ENCODE measurements at places on chromosomes 11 and 22.

DNA sequence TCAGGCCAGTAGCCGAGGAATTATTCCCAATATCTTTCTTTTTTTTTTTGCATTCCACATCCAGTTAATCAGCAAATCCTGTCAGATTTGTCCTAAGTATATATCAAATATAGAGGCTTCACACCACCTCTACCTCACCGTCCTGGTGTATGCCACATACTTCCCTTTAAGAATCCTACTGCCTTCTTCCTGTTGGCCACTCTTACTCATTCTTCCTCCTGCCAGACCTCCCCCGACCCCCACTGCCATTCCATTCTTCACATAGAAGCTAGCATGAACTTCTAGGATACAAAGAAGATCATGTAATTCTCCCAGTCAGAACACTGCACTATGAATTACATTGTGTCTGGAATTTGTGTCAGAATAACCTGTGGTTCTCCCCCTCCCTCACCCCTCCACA lies 89.5 kb downstream of the TRIM44 start:
- DNase-seq, result no peak

DNA sequence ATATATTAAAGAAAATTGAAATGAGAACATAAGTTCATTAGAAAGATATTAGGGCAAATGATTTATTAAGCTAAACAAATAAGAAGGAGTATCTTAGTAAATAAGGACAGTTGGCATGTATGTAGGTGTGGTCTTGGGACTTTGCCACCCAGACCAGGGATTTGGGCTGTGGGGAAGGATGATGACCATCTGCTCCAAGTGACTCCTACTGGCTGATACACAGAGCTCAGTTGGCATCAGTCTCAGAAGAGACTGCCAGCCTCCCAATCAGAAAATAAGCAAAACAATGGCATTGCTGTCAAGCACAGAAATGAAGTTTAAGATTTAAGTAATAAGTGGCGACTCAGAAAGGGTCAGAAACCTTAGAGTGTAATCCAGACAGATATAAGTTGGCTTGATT lies 49.5 kb downstream of the PAX6 start:
- DNase-seq, result no peak

DNA sequence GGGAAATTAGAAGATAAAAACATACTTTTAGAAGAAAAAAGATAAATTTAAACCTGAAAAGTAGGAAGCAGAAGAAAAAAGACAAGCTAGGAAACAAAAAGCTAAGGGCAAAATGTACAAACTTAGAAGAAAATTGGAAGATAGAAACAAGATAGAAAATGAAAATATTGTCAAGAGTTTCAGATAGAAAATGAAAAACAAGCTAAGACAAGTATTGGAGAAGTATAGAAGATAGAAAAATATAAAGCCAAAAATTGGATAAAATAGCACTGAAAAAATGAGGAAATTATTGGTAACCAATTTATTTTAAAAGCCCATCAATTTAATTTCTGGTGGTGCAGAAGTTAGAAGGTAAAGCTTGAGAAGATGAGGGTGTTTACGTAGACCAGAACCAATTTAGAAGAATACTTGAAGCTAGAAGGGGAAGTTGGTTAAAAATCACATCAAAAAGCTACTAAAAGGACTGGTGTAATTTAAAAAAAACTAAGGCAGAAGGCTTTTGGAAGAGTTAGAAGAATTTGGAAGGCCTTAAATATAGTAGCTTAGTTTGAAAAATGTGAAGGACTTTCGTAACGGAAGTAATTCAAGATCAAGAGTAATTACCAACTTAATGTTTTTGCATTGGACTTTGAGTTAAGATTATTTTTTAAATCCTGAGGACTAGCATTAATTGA lies 1.0 kb downstream of the MALAT1 start:
- DNase-seq, result no peak

- no peak for DNase-seq
Observed at GRCh38 chr22:30079952-30080533, at the start of gene HORMAD2. TSS of gene HORMAD2 (plus strand) at chr22:30080464. CDS start at chr22:30093953, 13,489 bp downstream.

- no peak for DNase-seq
Observed at GRCh38 chr11:66877588-66878385, 20.9 kb downstream of the LRFN4 start.

- DNase-seq, result peak; percentile 66
Observed at GRCh38 chr22:36546932-36547331, 18.0 kb upstream of the EIF3D start.

GRCh38 chr11:45605051-45605450 lies 60.4 kb downstream of the CHST1 start:
- no peak for DNase-seq

DNA sequence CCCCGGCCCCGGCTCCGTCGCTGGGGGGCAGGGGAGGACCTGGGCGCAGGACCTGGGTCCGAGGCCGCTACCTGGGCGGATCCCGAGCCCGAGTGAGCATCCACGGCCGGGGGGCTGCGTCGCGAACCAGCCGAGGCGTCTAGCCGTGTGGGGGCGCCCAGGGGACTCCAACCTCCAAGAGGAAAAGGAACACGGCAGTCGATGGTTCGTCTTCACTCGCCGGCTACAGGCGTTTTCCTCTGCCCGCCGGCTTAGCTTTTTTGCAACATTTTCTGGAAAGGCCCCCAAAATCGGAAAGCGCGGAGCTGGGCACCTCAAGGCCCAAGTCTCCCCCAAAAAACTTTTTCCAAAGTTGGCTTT lies 666 bp downstream of the PDGFB start:
- DNase-seq, result no peak

- no peak for DNase-seq
Observed at GRCh38 chr11:127627629-127628457, 627.3 kb upstream of the KIRREL3 start.

- DNase-seq, result no peak
Observed at GRCh38 chr11:69360606-69361005, 66.7 kb downstream of the MYEOV start.

DNA sequence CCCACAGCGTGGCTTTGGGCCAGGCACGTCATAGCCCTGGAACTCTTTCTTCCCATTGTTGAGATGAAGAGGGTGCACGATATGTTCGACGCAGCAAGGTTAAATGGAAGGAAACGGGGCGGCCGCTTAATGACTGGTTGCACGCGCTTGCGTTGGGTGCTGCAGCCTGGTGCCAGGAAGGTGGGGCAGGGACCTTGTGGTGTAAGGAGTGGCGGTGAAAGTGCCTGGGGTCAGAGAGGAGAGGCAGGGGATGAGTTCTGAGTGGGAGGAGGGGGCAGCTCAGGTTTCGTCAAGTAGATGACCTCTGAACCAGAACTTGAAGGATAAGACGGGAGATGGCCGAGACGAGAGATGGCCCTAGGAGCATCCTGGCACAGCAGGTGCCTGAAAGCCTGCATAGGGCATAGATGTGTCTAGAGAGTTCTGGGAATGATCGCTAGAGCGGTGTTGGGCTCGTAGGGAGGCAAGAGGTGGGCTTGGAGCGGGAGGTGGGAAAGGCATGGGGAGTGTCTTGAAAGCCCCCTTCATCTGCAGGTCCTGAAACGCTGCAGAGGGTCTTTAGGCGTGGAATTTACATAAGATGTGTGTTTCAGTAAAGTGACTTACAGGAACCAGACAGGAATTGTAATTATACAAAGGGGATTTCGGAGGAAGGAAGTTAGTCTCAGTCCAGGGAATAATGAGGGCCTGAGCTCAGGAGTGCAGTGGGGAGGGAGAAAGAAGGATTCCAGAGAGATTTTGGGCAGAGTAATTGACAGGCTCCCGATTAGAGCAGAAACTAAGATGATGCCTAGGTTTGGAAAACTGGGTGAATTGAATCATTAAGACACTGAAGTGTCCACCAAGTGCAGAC lies 43.2 kb upstream of the CLDN5 start:
- DNase-seq, result no peak

DNA sequence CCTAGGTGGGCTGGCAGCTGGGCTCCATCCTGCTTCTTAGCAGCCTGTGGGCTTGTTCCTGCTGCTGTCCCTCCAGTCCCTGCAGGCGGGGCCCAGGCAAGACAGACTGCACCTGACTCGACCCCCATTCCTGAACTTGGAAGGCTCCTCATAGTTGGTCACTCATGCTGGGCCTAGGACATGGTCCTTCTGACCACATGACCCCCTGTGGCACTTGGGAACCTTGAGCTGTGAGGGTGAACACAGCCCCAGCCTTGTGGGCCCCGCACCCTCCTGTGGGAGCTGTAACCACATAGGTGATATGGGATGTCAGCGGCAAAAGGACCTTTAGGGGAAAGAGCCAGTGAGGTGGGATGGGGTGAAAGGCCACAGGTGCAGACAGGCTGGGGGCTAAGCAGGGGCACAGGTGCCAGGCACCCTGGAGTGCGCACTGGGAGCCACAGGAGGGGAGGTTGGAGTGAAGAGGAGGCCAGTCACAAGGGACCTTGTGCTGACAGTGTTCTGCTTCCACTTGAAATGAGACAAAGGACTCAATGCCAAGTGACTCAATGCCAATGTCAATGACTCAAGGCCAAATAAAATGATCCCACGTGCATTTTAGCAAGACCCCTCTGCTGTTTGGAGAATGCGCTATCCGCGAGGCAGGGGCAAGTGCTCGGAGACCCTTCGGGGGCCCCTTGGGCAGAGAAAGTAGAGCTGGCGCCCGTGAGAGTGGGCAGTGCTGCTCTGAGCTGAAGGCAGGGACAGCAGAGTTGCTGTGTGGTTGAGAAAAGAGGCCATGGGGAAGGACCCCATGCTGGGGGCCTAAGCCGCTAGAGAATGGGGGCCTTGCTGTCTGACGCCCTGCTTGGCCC lies 90.7 kb downstream of the MORC2 start:
- no peak for DNase-seq

DNA sequence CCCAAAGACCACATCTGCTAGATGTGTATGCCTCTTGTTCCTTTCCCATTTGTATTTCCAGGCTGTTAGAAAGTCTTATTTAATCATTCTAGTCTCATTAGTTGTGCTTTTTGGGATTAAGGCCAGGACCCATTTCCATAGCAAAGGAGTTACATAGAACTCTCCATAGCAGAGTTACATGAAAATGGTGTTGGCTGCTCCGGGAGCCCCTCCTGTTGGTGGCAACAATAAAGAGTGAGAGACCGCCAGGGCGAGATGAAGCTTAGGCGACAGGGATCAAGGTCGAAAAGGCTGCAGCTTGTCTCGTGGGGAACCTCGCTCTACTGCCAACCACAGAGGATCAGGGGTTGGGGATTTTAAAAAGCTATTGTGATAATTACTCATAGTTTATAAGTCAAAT lies 58.3 kb downstream of the GRIK4 start:
- no peak for DNase-seq

- no peak for DNase-seq
Observed at GRCh38 chr22:38712486-38713207, 6.9 kb downstream of the GTPBP1 start.

GRCh38 chr11:103228807-103229206 lies 119.6 kb downstream of the DYNC2H1 start:
- DNase-seq, result no peak

- no peak for DNase-seq
Observed at GRCh38 chr11:86418106-86418505, 43.4 kb downstream of the CCDC81 start.

- DNase-seq, result peak; percentile 34
Observed at GRCh38 chr11:62004473-62004872, 37.0 kb upstream of the FTH1 start.

Data from AG08396 (cell line).